ENCODE measurements at places on chromosomes 2 and 18.
A peak's percentile ranks its signal among the peaks of the same experiment; 100 is the strongest.

DNA sequence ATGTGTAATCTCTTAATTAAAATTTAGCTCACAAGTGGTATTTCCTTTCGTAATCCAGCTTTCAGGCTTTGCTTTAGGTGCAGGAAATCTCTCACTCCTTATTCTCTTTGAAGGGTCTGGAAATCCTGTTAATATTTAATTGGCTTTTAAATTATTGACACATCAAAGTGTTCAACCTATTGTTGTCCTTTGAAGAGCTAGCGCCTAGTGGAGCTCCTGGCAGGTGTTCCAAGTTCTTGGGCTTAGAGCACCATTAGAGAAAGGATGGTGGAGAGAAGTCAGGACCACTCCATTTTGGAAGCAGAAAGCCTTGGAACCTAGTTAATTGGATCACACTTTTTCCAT is 92.4 kb downstream of the CABLES1 start:
- H3K4me1 ChIP-seq, result peaks cover 56% of the 10 kb centered on the region
- H3K4me3 ChIP-seq, result 0 out of 2 replicates have a peak overlapping the region, but pooled peaks have one; percentile 3
- no peaks in the 10 kb centered on the region for H3K27me3 ChIP-seq
- H3K36me3 ChIP-seq, result 0 out of 2 replicates have a peak, but pooled peaks cover under 1% of the 10 kb centered on the region
- DNase-seq, result no peak

DNA sequence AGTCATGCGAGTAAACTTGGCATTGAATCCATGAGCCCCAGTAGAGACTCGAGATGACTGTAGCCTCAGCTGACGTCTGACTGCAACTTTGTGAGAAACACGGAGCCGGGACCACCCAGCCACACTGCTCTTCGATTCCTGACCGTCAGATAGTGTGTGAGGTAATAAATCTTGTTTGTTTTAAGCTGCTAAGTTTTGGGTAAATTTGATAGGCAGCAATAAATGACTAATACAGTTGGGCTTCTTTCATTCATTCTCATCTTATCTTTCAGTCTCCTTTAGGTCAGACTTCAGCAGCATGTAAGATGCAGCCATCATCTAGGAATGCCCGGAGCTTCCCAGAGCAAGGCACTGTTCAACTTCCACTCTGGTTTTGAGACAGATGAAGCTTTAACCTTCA is 8.0 kb upstream of the KLHL29 start:
- peaks cover 14% of the 10 kb centered on the region for H3K27me3 ChIP-seq
- H3K36me3 ChIP-seq, result no peaks in the 10 kb centered on the region
- no peak overlapping the region for H3K27ac ChIP-seq
- no peak overlapping the region for H3K4me3 ChIP-seq
- peaks cover 21% of the 10 kb centered on the region for H3K4me1 ChIP-seq

DNA sequence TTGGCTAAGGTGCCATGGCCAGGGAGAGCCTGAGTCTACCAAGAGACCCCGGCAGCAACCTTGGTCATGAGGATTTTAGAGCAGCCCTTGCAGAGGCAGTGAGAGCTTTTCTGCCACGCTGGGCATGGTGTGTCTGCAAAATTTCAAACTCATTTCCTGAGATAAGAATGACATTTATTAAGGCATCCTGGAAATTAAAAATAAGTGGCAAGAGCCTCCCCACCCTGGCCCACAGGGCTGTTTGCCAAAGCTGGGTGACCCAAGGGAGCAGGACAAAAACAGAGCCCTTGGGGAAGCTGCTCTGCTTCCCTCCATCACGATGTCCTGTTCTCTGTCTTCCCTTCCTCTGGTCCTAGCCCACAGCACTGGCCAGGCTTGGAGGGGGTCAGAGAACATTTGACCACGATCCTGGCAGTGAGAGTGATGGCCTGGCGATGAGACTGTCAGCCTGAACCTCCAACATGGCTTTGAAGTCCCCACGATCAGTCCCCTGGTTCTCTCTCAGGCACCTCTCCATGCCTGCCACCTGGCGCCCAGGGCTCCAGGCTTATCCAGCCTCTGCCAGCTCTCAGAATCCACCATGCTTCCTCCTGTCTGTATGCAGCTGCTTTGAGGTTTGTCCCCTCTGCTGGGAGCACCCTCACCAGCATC is 68.9 kb upstream of the RMDN2 start:
- DNase-seq, result no peak
- H3K4me1 ChIP-seq, result peaks cover 13% of the 10 kb centered on the region
- H3K27me3 ChIP-seq, result peaks cover 53% of the 10 kb centered on the region
- H3K36me3 ChIP-seq, result no peaks in the 10 kb centered on the region

GRCh38 chr2:19988600-19988999 is 1.3 kb downstream of the WDR35 start:
- H3K27ac ChIP-seq, result no peak overlapping the region
- H3K4me3 ChIP-seq, result no peak overlapping the region
- no peaks in the 10 kb centered on the region for H3K36me3 ChIP-seq
- no peak for DNase-seq
- no peaks in the 10 kb centered on the region for H3K27me3 ChIP-seq
- H3K4me1 ChIP-seq, result no peaks in the 10 kb centered on the region

DNA sequence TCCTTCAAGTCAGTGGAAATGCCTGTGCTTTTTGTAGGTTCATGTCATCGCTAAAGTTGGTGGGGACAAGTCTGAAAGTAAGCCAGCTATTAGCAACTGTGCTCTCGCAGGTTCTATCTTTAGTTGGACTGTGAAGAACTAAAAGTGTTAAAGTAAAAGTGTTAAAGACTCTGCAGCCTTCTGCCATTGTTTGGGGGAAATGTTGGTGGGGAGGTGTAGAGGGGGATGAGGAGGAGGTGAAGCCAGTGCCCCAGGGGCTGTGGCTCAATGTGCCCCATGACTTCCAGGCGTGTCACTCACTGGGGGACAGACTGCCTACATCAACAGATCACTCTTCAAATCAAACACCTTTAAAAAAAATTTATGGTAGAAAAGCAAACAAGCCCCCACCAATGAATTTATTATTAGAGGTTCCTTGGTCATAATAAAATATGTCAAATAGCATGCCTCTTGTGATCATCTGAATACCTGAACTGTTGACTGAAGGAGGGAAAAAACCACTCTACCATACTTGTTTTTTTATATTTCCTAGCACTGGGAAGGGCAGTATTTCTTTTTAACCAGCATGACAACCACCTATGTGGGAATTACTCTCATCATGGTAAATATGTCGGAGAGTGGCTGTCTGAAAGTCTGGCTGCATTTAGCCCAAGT is 19.3 kb downstream of the TGFA start:
- no peak for DNase-seq
- H3K27me3 ChIP-seq, result no peaks in the 10 kb centered on the region
- H3K4me1 ChIP-seq, result peaks cover 19% of the 10 kb centered on the region
- no peak overlapping the region for H3K4me3 ChIP-seq
- H3K27ac ChIP-seq, result no peak overlapping the region

GRCh38 chr18:14914121-14914520 is 166.1 kb downstream of the ANKRD30B start:
- no peak overlapping the region for H3K27ac ChIP-seq
- H3K27me3 ChIP-seq, result no peaks in the 10 kb centered on the region
- H3K36me3 ChIP-seq, result no peaks in the 10 kb centered on the region
- DNase-seq, result no peak

DNA sequence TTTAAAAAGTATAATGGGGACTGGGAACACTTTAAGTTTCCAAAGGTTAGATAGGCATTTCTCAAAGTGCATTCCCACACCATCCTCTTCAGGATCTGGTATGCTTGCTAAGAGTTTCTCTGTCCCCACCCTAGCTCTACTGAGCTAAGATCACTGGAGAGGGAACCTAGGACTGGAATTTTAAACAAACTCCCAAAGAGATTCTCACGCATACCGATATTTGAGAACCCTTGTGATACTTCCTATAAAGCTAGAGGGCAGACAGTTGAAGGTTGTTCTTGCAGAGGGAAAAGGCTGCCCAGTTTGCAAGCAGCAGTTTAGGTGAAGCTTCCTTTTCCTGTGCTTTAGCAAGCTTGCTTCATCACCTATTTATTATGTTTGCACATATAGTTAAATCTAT is 3.6 kb downstream of the CNRIP1 start:
- H3K27me3 ChIP-seq, result no peaks in the 10 kb centered on the region
- no peak for DNase-seq
- no peak overlapping the region for H3K4me3 ChIP-seq
- 0 out of 2 replicates have a peak, but pooled peaks cover 5% of the 10 kb centered on the region for H3K4me1 ChIP-seq

DNA sequence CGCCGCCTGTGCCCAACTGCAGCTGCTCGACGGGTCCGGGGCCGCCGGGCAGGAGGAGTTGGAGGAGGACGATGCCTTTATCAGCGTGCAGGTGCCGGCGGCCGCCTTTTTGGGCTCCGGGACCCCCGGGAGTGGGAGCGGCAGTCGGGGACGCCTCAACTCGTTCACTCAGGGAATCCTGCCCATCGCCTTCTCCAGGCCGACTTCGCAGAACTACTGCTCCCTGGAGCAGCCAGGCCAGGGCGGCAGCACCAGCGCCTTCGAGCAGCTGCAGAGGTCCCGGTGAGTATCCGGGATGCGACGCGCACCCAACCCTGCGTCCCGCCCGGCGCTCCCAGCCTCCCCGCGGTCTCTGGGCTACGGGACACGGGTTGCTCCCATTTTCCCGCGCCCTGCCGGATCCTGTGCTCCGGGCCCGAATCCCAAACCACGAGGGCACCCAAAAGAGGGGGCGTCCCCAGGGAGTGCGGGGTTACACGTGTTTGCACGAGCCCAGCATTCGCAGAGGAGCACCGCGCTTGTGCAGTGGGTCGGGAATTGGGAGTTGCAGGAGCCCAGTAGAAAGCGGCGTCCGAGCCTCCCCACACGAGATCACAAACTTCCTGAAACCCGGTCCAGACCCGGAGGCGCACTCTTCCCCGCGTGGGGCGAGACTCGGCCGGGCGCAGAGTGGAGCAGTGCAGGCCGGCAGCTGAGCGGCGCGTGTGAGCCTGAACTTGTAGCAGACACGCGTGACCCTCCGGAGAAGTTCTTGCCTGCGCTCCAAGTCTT is 1.2 kb downstream of the CABLES1 start:
- H3K4me1 ChIP-seq, result peaks cover 35% of the 10 kb centered on the region
- H3K36me3 ChIP-seq, result 0 out of 2 replicates have a peak, but pooled peaks cover 2% of the 10 kb centered on the region
- H3K27me3 ChIP-seq, result no peaks in the 10 kb centered on the region
- H3K27ac ChIP-seq, result peak overlapping the region; percentile 42
- peak overlapping the region; percentile 93 for H3K4me3 ChIP-seq

- H3K36me3 ChIP-seq, result no peaks in the 10 kb centered on the region
- H3K4me1 ChIP-seq, result no peaks in the 10 kb centered on the region
- no peak for DNase-seq
- no peak overlapping the region for H3K27ac ChIP-seq
These were observed 240.7 kb downstream of the WDR7 start for GRCh38 chr18:56891870-56892269.

- DNase-seq, result no peak
- no peak overlapping the region for H3K27ac ChIP-seq
- H3K27me3 ChIP-seq, result no peaks in the 10 kb centered on the region
- H3K4me1 ChIP-seq, result no peaks in the 10 kb centered on the region
These were observed 555.2 kb downstream of the DCDC2C start for GRCh38 chr2:4258563-4258962.

GRCh38 chr18:58447402-58448095 is 181.3 kb downstream of the ALPK2 start:
- no peak for DNase-seq
- H3K27me3 ChIP-seq, result no peaks in the 10 kb centered on the region
- H3K27ac ChIP-seq, result no peak overlapping the region
- no peaks in the 10 kb centered on the region for H3K4me1 ChIP-seq

- no peak overlapping the region for H3K27ac ChIP-seq
- H3K4me1 ChIP-seq, result no peaks in the 10 kb centered on the region
- no peaks in the 10 kb centered on the region for H3K36me3 ChIP-seq
- no peaks in the 10 kb centered on the region for H3K27me3 ChIP-seq
These were observed 584.3 kb upstream of the PIK3C3 start for GRCh38 chr18:41370740-41371139.

- H3K36me3 ChIP-seq, result no peaks in the 10 kb centered on the region
- H3K4me3 ChIP-seq, result no peak overlapping the region
- no peak for DNase-seq
- H3K27me3 ChIP-seq, result no peaks in the 10 kb centered on the region
- H3K27ac ChIP-seq, result no peak overlapping the region
- no peaks in the 10 kb centered on the region for H3K4me1 ChIP-seq
These were observed 15.6 kb upstream of the RMND5A start for GRCh38 chr2:86704459-86704971.

- no peaks in the 10 kb centered on the region for H3K36me3 ChIP-seq
- H3K4me1 ChIP-seq, result no peaks in the 10 kb centered on the region
- DNase-seq, result no peak
- H3K4me3 ChIP-seq, result no peak overlapping the region
These were observed 157.1 kb downstream of the ACTR3 start for GRCh38 chr2:114046866-114047435.

- H3K27ac ChIP-seq, result no peak overlapping the region
- no peaks in the 10 kb centered on the region for H3K4me1 ChIP-seq
- H3K36me3 ChIP-seq, result no peaks in the 10 kb centered on the region
- H3K4me3 ChIP-seq, result no peak overlapping the region
These were observed 466.0 kb downstream of the NYAP2 start for GRCh38 chr2:225865468-225865867.

DNA sequence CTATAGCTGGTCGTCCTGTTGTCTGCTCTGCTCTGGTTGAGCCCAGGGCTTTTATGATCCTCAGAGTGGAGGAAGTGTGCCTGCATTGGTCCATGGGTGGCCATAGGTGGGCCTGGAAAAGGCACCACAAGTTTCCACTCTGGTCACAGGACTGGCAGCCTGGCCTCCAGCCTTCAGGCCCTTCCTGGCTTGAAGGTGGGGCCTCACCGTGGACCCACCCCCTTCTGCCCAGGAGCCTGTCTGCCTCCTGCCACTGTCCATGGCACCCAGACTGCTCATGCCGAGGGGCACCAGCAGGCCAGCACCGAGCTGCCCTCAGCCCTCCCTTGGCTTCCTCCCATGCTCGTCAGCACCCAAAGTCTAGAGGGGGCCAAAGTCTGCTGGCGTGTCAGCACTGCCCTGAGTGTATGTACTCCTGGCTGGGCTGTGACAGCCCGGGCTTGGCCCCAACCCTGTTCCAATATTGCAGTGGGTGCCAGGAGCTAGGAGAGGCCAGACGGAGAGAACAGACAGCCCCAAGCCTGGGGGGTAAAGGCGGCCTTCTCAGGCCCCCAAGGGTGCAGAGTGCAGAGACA is 529.4 kb downstream of the DCC start:
- DNase-seq, result no peak
- no peak overlapping the region for H3K27ac ChIP-seq
- H3K36me3 ChIP-seq, result no peaks in the 10 kb centered on the region
- H3K27me3 ChIP-seq, result no peaks in the 10 kb centered on the region
- H3K4me1 ChIP-seq, result no peaks in the 10 kb centered on the region
- no peak overlapping the region for H3K4me3 ChIP-seq

DNA sequence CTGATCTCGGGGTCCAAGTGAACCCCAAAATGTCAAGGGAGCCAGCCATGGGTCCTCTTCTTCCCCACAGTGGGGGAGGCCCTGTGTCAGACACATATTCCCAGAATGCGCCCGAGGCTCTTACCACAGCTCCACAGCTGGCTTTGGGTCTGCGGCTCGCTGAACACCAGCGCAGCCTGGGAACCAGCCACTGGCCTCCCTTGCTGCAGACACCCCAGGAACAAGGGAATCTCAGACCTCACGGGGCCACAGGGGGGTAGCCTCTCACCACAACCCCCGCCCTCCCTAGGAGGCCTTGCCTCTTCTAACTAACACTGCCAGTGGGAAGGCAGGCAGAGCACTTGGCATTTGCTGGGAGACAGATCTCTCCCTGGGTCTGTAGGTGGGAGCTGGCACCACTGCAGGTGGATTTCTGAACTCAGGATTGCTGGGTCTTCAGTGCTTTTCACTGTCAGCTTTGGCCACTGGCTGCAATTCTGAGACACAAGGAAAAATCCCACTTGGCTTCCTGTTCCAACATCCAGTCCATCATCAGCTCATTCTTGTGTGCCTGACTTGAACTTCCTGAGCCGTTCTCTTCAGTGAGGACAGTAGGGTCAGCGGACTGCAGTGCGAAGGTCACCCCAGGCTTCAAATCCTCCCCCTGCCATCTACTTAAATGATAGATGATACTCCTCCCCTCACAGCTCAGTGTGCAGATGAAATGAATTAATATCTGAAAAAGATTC is 128.7 kb downstream of the CAPN13 start:
- H3K27ac ChIP-seq, result no peak overlapping the region
- DNase-seq, result no peak
- H3K4me3 ChIP-seq, result no peak overlapping the region

Data from MM.1S (cell line).